Testis (tissue), 5 donors: ENCODE measurements at places on chromosomes 1 and 21.
A peak's percentile ranks its signal among the peaks of the same experiment; 100 is the strongest.

- DNase-seq = no peak
Measured at GRCh38 chr1:223225481-223225880, 82.4 kb upstream of the TLR5 start.

DNA sequence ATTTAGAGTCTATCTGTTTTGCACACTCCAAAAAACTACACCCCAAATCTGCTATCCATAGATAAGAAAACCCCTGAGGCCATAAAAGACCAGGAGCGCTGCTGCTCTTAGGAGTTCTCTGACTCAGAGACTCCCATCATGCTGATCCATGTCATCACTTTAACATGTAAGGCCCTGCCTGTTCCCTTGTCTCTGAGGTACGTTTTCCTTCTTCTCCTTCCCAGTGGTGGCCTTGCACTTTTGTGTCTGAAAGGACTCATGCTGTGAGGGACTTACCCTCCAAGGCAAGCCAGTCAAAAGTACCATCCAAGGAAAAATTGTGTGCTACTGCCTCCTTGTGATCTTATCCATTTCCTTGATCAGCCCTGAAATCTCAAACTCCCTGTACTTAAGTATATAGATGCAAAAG lies 427.4 kb upstream of the NCAM2 start:
- DNase-seq = no peak

DNA sequence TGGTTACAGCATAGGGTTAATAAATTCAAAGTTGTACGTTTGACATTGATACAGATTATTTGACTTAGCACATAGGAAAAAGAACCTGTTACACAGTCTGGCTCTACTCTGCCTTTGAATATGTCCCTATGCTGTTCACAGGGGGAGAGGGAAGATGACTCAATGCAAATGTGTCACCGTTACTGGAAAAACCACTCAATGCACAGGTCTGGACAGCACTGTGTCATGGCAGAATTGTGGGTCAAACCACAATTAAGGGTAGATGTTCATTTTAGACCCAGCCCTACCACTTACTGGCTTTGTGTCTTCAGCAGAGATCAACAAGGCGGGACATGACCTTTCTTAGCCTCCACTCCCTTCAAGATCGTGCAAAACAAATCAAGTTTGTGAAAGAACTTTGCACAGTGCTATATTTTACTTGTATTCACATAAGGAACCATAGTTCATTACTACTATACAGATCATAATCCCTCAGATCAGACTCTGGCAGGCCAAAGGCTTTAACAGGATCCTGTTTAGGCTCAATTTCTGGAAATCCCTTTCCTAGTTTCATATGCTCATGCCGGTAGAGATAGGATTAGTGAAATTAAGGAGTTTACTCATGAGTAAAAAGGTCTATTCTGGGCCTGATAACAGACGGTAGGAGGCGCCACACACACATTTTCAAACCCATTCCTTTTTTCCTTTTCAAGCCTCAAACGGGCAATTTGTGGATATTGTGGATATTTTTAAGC lies 22.1 kb downstream of the EIF2D start:
- DNase-seq = peak; percentile 45

DNA sequence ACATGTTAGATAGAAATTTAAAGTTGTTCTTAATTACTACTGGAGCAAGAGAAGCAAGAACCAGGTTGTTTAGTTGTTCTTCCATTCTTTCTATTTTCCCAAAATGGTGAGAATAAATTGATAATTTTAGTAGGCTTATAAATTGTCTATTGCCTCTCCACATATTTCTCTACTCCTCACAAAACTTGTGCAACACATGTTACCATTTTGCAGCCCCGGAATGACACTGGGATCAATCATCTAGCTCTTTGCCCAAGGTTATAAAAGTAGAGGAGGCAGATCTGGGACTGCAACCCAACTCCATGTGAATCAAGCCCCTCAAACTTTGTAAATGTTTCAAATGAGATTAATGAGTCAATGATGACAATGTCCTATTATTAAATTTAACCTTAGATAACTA lies 34.9 kb downstream of the PRMT6 start:
- DNase-seq = no peak

DNA sequence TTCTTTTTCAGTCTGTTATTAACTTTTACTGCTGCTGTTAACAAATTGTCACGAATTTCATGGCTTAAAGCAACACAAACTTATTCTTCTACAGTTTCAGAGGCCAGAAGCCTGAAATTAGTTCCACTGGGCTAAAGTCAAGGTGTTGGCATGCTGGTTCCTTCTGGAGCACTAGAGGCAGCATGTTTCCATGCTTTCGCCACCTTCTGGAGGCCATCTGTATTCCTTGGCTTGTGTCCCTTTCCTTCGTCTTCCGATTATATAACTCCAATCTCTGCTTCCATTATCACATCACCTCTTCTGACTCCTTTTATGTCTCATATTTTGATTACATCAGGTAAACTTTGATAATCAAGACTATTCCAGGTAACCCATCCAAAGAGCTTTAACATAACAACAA lies 1742.1 kb downstream of the BRINP3 start:
- no peak for DNase-seq

- no peak for DNase-seq
Measured at GRCh38 chr1:18646786-18647410, 16.3 kb downstream of the PAX7 start.

DNA sequence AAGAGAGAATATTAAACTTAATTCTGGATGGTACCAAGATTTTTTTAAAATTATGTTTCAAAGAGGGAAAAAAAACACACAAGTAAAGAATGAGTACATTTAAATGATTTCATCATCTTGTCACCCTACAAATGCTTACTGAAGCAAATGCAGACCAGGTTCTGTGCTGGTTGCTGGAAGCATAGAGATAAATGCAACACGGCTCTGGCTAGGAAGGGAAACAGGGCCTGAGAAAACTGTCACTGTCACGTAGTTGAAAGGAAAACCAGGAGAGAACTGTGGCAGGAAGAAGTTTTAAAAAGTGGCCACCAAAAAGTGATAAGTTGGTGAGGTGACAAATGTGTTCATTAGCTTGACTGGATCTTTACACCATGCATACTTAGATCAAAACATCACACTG lies 336.9 kb upstream of the NFIA start:
- no peak for DNase-seq

DNA sequence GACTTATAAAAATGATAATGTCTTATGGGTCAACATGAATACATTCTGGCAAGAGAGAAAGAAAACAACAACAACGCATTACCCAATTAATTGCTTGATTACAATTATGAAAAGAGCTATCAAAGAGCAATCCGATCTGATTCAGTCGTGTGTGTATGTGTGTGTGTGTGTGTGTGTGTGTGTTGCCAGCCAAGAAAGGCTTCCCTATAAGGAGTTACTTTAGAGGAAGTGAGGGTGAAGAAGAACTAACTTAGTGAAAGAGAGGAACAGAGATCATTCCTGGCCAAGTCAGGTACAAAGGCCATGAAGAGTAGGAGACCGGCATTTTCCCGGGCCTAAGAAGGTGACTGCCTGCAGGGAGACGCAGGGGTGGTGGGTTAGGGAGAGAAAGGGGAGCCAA lies 9.4 kb downstream of the TMEM35B start:
- no peak for DNase-seq

GRCh38 chr1:184326278-184326677 lies 60.6 kb upstream of the C1orf21 start:
- DNase-seq = no peak

DNA sequence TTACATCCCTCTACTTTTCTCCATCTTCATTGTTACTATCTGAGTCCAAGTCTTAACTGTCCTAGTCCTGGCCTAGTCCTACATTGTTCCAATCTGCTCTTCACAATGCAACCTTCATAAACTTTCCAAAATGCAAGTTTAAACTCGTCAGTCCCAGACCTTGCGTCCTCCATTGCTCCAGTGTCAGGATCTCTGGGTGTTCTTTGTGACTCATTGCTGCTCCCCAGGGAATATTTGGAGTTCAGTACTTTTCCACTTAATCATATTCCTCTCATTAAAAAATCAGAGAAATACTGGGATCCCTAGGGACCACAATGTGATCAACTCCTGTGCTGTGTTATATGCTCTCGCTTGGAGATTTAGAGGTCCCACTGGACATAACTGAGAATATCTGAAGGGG lies 18.0 kb upstream of the KPRP start:
- DNase-seq = no peak

DNA sequence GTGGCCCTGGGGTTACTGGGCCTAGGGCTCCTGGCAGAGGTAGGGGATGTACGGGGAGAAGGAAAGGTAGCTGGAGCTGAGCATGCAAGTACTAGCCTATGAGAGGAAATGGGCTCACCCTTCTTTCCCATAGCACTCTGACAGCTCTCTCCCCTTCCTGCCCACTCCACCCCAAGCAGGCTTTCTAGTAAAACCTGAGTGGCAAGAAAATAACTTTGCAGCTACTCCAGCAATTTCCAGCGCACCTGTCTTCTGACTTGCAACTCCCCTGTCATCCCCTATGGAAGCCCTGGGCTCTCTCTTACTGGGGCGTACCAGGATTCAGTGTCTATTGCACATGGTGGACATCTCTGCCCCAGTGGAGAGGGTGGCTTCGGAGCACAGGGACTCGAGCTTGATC lies 6.7 kb upstream of the IVL start:
- no peak for DNase-seq

GRCh38 chr1:216902669-216903381 lies 179.6 kb upstream of the ESRRG start:
- no peak for DNase-seq

GRCh38 chr1:183548116-183548515 lies 42.1 kb downstream of the NCF2 start:
- no peak for DNase-seq

- no peak for DNase-seq
Measured at GRCh38 chr1:181043025-181043888, 9.5 kb downstream of the MR1 start.

- no peak for DNase-seq
Measured at GRCh38 chr1:20211511-20211931, 25.2 kb upstream of the PLA2G2C start.

DNA sequence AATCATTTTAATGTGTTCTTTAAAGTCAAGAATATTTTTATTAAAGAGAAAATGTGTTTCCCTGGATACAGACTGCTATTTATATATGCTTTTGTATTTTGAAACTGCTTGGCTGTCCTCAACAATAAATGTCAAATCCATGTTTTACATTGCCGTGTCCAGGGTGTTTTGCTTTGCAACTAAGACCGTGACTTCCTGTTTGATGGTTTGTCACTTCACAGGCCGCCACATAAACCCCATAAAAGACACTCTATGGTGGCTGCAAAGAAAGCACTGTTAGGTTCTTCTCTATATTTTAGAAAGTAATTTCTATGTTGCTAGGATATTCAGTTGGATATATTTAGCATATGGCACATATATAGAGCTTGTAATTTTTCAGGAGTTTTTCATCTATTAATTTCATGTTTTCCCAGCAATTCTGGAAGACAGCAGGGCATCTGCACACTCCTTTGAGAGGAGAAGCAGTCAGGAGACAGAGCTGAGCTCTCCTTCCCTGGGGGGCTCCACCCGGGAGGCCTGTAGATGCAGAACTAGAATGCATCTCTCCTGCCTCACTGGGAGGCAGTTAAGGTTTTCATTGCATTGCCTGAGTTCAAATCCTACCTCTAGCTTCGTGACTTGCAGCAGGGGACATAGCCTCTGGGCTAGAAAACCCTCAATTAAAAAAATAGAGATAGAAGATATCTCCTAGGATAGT lies 33.1 kb downstream of the PRDM2 start:
- DNase-seq = no peak

- no peak for DNase-seq
Measured at GRCh38 chr21:34698270-34699015, 29.6 kb downstream of the CLIC6 start.

GRCh38 chr21:29645666-29646553 lies 293.9 kb downstream of the GRIK1 start:
- no peak for DNase-seq

DNA sequence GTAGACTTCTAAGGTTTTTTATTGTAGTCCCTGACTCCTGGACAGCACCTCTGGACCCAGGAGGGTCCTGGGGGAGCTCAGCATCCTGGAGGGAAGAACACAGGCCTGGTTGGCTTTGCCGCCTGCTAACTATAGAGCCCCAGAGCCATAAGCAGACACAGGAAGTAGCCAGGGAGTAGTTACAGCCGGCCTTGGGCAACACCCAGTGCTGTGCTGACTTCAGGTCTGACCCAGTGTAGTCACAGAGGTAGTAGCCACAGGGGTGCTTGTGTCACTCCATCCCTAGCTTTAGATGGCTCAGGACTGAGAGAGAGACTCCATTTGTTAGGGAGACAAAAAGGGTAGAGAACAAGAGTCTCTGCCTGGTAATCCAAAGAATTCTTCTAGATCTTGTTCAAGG lies 21.9 kb downstream of the MCOLN2 start:
- DNase-seq = no peak

DNA sequence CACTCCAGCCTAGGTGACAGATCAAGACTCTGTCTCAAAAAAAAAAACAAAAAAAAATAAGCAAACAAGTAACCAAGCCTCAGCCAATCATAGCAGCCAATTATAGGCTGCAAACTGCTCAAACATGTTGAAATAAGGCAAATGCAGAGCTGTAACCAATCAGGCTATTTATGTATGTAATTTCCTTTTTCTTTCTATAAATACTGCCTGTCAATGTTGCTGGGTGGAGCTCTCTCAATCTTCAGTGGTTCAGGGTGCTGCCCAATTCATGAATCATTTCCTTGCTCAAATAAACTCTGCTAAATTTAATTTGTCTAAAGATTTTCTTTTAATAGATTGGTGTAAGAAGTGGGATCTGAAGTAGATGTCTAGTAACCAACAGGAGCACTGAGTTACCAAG lies 11.6 kb upstream of the CD1D start:
- DNase-seq = no peak

DNA sequence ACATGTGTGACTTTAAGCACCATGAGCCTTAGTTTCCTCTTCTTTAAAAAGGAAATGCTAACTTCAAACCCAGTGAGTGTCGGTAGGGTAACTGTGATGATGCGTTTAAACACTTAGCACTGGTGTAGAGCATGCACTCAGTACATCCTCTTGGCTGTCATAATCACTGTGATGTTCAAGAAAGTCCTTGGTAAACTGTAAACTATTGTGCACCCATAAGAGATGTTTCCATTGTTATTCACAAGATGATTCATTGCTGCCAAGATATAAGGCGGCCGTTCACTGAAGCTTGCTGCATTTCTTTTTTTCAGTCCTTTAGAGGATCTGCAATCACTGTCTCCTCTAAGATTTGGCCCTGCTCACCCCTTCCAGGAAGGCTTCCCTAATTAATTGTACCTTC lies 61.8 kb upstream of the DAB1 start:
- no peak for DNase-seq

GRCh38 chr21:28069450-28069923 lies 923.2 kb downstream of the LTN1 start:
- DNase-seq = no peak

DNA sequence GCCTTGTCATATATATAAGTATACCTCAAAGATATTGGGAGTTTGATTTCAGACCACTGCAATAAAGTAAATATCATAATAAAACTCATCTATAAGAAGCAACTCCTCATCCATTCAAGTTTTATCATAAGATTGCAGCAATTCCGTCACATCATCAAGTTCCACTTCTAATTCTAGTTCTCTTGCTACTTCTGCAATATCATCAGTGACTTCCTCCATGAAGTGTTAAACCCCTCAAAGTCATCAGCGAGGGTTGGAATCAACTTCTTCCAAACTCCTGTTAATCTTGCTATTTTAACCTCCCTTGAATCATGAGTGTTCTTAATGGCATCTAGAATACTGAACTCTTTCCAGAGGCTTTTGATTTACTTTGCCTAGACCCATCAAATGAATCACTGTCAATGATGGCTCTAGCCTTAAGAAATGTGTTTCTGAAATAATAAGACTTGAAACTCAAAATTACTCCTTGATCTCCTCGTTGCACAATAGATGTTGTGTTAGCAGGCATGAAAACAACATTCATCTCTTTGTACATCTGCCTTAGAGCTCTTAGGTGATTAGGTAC lies 88.3 kb downstream of the RPE65 start:
- DNase-seq = no peak
